Neural progenitor cell (in vitro differentiated cells): ENCODE measurements at places on chromosomes 3 and 15. TPM values are rescaled to one million over a fixed set of nuclear protein-coding genes. Genes with fewer than 3 reads are reported as not detected.

DNA sequence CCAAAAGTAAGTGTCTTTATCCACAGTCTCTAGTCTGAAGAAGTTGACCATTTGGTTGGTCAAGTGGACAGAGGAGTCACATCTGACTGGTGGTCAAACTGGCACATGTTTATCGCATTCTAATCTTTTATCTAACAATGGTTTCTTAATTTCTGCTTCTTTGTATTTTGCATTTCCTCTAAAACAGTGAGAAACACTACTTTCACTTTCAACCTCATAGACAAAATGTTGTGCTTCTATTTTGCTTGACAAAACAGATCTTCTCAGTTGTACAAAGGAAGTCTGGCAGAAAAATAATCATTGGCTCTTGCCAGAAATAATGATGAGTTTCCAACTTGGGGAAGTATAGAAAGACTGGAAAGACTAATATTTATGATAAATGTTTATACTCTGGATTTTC lies 103.9 kb downstream of the MME start:
- no peak for DNase-seq

DNA sequence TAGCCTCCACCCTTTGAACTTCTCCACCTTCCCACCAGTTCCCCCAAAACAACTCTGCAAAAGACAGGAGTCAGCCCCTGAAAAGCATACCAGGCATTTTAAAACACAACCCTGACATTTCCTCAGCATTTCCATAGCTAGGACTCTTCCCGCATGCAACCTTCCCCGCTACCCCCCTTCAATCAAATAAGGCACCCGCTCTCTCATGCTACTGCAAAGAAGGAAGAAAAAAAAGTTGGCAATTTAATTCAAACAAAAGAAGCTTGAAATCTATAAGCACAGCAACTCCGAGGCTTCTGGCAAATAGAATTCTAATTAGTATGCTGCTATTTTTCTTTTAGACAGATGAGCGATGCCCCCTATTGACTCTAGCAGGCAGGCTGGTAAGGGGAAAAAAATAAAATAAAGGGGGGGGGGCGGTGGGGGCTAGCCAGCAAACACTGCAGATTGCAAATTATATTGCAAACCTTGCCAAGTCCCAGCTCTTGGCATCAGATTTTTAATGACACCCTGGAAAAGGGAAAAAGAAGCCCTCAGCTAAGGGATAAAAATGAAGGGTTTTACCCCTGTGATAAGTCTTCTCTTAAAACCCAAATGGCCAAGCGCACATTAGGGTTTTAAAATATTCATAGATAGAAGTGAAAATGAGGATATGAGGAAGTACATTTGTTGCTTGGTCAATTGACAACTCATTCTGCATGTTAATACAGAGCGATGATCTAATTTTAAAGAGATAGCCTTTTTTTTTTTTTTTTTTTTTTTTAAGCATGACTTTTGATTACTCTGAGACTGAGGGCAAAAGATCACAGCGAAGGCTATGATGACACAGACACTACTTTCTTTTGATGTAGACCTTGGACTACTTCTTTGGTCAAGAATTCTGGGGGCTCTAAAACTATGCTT lies 255.2 kb downstream of the NR2F2 start:
- DNase-seq = peak; percentile 46

- no peak for DNase-seq
Measured at GRCh38 chr15:45729141-45729540, 94.3 kb downstream of the SQOR start.

GRCh38 chr3:69079269-69080159 lies 651 bp downstream of the UBA3 start:
- DNase-seq = peak; percentile 62

- DNase-seq = no peak
Measured at GRCh38 chr3:25480811-25481210, 52.7 kb downstream of the RARB start.

- DNase-seq = peak; percentile 83
Measured at GRCh38 chr3:181694805-181695660, 16.7 kb upstream of the SOX2 start.

- DNase-seq = no peak
Measured at GRCh38 chr3:60294181-60294580, 957.1 kb downstream of the FHIT start.

DNA sequence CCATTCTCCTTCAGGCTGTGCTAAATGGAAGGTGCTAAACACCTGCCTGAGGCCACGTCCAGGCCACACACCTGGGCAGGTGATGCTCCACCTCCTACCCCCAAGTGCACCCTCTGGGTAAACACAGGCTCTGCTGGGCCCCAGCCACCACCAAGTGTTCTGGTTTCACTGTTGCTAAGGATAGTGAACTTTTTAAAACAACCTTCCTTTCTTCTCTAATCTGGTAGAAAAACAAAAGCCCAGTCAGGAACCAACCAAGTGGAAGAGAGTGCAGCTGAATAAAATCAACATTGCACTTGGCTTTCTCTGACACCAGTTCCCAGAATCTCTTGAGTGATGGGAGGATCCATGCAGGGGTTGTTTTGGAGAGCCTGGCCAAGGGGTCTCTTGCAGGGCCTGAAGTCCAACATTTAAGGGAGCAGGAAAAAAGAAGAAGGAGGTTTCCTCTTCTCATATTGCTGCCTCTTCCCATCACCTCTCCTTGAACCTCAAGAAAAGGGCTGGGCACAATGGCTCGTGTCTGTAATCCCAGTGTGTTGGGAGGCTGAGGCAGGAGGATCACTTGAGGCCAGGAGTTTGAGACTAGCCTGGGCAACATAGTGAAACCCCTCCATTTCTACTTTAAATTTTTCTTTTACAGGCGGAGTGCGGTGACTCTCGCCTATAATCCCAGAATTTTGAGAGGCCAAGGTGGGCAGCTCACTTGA lies 26.2 kb upstream of the ATP13A3 start:
- DNase-seq = no peak

- DNase-seq = no peak
Measured at GRCh38 chr3:29764041-29764440, 483.2 kb downstream of the RBMS3 start.

DNA sequence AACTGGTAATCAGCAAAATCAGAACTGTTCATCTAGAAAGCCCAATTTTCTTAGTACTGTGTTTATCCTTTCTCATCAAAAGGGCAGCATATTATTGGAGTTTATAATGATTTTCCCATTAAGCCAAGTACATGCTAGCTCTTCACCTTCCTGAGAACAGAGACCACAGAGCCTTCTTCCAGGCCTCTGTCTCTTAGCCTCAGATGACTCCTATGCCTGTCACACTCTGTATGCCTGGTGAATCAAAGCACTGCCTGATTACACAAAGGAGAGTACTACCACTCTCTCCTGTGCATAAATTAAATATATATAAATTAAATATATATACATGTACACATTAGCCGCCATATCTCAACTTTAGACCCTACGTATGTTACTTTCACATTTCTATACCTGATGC lies 636.1 kb downstream of the NTRK3 start:
- no peak for DNase-seq

DNA sequence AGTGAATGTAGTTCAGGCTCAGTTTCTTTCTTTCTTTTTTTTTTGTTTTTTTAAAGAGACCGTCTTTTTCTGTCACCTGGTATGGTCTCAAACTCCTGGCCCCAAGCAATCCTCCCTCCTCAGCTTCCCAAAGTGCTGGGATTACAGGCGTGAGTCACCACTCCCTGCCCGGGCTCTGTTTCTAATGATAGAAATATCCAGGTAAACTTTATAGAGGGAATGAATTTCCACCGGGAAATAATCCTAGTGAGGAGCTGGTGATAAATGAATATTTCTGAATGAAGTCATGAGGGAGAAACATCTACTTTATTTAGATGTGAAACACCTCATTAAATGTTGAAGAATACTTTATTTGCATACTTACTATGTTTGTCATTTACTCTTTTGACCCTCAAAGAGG lies 7.2 kb downstream of the RNF13 start:
- no peak for DNase-seq

DNA sequence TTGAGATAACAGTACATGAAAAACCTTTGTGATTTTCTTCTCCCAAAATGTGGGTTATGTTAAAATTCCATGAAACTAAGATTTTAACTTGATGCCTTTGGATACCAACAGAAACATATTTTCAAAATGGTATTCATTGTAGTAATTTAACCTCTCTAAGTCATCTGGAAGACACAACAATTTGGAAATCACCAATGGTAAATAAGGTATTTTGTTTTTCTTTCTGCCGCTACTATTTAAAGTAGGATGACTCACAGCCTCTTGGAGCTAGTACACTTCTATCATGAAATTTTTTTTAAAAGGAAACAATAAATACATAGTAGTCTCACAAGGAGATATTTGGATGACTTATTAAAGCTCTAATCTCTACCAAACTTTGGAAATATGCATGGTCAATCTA lies 291.6 kb upstream of the VEPH1 start:
- no peak for DNase-seq

GRCh38 chr3:112199622-112200316 lies 66.7 kb upstream of the GCSAM start:
- no peak for DNase-seq

- DNase-seq = peak; percentile 93
Measured at GRCh38 chr3:10945683-10946287, 46.8 kb upstream of the SLC6A1 start.

DNA sequence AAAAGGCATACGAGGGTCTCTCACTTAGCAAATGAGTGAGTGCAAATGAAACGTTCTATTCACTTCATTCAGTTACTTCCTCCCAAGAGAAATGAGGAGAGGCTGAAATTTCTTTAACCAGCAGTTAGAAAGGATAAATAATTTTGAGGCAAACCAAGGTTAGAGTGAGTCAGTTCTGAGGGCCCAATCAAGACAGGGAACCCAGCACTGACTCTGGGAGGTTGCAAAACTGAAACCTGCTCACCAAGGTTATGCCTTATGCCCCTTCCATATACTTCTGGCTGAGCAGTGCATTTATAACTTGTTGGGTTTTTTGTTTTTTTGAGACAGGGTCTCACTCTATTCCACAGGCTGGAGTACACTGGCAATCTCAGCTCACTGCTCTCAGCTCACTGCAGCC lies 4.5 kb upstream of the RPSA start:
- DNase-seq = no peak

DNA sequence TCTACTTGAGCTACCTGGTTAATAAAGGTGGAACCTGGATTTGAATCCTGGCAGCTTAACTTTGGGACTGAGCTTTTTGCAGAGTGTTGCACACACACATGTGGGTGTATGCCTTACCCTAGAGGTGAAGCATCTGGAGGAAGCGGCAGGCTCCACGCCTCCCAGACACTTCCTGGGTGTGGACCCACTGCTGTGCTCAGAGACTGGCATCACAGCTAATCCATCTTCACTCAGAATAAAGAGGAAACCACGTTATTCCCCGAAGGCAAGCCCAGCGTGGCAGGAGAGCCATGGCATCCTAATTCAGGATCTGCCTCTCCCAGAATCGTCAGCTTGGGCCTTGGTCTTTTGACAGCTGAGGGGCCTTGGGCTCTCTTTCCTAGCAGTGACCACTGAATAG lies 25.5 kb downstream of the CCDC13 start:
- no peak for DNase-seq

DNA sequence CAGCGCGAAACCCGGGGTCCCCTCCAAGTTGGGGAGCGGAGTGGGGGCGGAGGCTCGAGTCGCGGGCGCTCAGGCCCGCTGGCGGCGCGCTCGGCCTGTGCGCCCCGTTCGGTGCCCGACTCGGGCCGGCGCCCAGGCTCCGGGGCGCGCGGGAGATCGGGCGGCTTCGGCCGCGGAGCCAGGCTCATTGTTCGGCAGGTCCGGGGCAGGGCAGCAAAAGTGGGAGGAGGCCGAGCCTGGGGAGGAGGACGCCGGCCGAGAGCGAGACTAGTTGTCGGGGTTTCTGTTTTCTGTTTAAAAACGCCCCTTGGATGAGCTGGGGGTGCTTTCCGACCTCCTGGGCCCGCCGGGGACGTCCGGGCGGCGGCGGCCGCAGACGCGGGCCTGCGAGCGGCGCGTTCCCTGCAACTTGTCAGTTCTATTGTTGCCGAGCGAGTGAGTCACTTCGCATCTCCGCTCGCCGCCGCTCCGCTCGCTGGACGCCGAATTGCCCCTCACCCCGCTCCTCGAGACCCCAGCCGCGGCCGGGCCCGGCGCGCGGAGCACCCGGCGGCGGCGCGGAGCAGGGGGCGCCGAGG lies 676 bp downstream of the TCF12 start:
- peak; percentile 87 for DNase-seq

- DNase-seq = no peak
Measured at GRCh38 chr3:170327040-170327808, 30.3 kb upstream of the SKIL start.

DNA sequence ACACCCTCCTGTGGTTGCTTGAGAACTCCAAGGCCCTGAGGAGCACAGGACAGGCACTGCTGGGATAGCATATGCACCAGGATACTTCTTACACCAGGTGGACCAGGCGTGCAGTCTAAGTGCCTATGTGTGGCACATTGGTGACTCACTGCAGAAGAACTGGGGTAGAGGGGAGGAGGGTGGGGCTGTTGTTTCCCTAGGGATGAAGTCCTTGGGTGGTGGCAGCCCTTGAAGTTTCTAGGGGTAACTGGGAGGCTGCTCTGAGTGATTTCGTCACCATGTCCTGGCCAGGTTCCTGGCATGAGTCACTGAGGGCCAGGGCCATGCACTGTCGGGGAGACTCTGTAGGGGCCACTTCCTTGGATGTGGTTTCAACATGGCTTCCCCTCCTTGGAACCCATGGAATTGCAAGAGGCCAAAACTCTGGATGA lies 15.9 kb downstream of the MYZAP start:
- no peak for DNase-seq

- no peak for DNase-seq
Measured at GRCh38 chr3:121483290-121483689, 62.5 kb downstream of the POLQ start.

DNA sequence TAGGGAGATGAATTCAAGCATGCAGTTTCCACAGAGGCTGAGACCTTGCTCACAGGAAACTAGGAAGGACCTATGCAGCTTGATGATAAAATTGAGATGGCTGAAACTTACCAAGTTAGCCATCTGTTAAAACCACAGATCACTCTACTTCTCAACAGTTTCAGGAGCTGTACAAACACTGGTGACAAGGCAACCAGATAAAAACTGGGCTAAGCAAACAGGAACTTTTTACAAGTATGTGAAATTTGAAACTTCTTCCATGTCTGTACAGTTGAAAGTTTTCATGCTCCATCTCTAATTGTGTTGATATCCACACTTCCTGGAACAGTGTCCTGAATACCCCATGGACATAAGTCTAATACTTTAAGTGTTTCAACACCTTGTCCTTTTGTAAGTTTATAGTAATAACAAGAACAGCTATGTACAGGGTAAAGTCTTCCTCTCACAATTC lies 78.2 kb downstream of the FAIM start:
- DNase-seq = no peak

RNF7 gene
- total RNA-seq = 105 and 114 TPM in 2 replicates

PRSS50 gene
- total RNA-seq = 0.28 and 1.9 TPM in 2 replicates

BFSP2 gene
- not detected in 2 replicates for total RNA-seq

MCTP2 gene
- 0.17 and 0.56 TPM in 2 replicates for total RNA-seq

MBD4 gene
- 35.0 and 46.3 TPM in 2 replicates for total RNA-seq

TJP1 gene
- total RNA-seq = 98.1 and 126 TPM in 2 replicates

GRK7 gene
- total RNA-seq = 0.03 TPM in 1 of 2 replicates, not detected in the other

TERC gene
- total RNA-seq = 47.5 and 119 TPM in 2 replicates

LYZL4 gene
- not detected in 2 replicates for total RNA-seq

TICRR gene
- 19.6 and 25.7 TPM in 2 replicates for total RNA-seq

KBTBD12 gene
- 0.15 TPM in 1 of 2 replicates, not detected in the other for total RNA-seq
